ENCODE measurements at places on chromosomes 5 and 9.

GRCh38 chr9:133160742-133161546, 2.8 kb downstream of the GBGT1 start:
- peak; percentile 62 for DNase-seq

GRCh38 chr9:28967226-28967625, 1393.9 kb upstream of the C9orf72 start:
- DNase-seq = peak; percentile 48

GRCh38 chr5:1067141-1068121, 44.4 kb downstream of the SLC12A7 start:
- DNase-seq = no peak

GRCh38 chr5:104412649-104413240, 850.2 kb upstream of the NUDT12 start:
- peak; percentile 48 for DNase-seq

DNA sequence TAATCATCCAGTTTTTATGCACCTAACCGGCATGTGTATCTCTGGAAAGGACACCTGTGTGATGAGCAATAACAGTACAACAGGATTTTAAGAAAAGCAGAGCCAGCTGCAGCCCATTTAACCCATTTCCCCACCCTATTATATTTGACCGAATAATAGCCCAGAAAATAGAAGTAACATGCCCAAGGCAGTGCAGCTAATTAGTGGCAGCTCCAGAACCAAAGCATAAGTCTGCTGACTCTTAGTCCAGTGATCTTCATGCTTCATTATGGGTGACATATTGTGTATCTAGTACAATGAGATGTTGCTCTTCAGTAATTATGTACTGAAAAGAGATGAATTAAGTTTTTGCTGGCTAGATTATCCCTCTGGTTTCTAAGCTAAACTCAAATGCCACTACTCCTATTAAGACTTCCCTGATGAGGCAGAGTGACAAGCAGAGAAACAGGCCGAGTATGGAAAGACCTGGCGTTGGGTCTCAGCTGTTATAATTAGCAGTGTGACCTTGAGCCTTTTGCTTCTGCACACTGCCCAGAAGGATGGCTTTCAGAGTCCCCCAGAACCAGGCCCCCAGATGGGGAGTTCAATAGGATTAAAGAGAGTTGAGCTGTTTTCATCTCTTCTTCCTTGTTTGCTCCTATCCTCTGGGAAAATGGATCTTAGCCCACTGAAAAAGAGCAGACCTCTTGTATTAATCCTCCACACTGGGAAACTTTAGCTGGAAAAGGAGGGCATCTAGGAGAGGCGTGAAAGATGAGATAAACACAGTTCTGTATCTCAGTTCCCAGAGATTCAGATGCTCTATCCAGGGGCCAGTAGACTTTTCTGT, 10.8 kb upstream of the C1QTNF3 start:
- DNase-seq = no peak

DNA sequence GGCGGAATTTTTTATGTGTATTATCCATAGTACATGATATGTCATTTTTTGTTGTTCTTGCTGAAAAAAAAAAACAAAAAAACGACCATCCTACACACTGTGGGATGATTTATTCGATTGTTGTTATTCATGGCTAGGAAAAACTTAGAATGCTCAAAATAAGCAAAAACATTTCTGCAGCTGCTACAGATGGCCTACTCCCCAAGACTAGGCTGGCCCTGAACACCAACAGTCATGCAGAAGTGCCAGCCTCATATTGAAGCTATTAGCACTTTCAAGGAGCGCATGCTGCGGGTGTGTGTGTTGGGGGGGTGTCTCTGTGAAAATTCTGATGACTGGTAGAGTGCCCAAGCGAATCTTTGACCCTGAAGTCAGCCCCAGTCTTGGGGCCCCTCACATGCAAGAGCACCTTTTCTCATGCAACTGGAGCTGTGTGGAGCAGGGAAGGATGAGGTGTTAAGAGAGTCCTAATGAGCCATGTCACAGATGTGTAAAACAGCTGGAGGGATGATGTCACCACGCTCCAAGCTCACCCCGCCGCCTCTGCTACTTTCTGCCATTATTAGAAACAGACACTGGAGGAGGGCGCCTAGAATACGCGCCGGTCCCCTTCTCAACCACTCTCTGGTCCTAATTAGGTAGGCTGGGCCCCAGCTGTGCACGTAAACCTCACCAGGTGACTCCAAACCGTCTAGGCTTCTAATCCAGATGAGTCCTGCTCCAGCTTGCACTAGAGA, 61.0 kb upstream of the SMIM23 start:
- DNase-seq = peak; percentile 6

DNA sequence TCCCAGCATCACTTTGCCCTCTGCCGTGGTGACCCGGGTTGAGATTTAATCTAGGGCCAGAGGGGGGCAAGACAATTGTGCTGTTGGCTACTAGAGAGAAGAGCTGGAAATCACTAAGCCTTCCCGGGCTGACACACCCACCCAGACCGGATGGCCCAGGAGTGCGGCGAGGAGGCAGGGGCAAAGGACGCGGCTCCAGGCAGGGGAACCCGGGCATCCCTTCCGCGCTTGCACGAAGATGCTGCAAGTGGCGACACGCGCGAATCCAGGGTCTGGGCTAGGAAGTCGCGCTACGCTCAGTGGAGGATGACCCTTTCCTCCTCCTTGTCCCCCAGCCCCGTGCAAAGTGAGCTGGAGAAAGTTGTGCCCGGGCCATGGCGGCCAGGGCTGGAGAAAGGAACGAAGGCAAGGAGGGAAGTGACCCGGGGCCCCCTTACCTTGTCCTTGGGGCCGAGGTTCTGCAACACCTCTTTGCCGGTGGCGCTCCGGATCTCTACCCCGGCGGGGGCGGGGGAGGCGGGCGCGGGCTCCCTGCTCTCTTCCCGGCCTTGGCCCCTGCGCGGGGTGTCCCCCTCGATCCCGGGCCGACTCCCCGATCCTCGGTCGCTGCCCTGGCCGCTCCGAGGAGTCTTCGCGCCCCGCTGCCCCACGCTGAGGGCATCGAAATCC, 693 bp downstream of the DPYSL3 start:
- peak; percentile 35 for DNase-seq

- DNase-seq = no peak
Measured at GRCh38 chr9:14451949-14452348, 138.0 kb upstream of the NFIB start.

DNA sequence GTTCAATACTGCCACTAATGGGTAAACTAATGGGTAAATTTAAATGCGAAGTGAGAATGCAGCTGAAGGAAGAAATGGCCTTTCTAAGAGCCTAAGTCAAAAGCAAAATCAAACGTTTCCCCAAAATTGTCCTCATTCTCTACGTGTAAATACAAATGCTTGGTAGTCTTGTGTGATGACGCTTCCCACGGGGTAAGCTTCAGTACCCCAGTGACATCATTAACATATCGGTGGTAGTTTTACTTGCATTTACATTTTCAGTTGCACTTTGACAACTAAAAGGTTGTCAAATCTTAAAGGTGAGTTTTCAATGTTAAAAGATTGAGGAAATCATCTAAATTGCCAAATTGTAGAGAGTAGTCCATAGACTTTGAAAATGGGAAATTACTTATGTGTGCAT, 550.7 kb upstream of the CCNG1 start:
- no peak for DNase-seq

GRCh38 chr5:31901807-31902530, 263.0 kb downstream of the PDZD2 start:
- no peak for DNase-seq

- peak; percentile 54 for DNase-seq
Measured at GRCh38 chr5:133552925-133553525, 59.3 kb downstream of the FSTL4 start.

- no peak for DNase-seq
Measured at GRCh38 chr9:68744426-68744825, 39.4 kb downstream of the PIP5K1B start.

DNA sequence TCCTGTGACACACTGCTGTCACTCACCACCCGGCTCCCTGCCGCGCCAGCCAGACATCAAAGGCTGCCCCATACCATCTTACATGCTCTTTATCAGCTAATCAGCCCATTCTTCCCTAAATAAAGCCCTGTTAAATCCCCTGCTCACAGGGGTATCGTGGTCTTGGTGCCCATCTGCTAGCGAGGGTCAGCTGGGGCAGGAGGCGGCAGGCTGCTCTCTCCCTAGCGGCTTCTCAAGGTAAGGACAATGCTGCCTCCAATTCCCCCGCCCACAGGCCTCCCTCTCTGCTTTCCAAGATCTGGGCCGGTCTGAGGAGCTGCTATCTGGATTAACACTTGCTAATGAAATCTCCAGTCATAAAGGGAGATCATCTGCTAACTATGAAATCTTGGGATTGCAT, 26.8 kb downstream of the BARHL1 start:
- no peak for DNase-seq

DNA sequence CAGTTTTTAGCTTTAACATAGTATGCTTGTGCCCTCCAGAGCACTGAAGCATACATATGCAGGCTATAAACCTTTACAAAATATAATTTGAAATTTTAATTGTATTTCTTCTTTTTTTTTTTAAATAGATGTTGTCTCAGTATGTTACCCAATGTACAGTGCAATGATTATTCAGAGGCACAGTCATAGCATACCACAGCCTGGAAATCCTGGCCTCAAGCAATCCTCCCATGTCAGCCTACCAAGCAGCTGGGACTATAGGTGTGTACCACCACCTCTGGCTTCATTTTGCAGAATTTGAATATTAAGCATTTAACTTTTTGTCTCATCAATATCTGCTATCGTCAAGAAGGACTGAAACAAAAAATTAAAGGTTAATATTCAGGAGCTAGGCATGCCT, 16.9 kb upstream of the ZNF782 start:
- DNase-seq = no peak

- no peak for DNase-seq
Measured at GRCh38 chr5:88393716-88394535, 125.3 kb upstream of the TMEM161B start.

DNA sequence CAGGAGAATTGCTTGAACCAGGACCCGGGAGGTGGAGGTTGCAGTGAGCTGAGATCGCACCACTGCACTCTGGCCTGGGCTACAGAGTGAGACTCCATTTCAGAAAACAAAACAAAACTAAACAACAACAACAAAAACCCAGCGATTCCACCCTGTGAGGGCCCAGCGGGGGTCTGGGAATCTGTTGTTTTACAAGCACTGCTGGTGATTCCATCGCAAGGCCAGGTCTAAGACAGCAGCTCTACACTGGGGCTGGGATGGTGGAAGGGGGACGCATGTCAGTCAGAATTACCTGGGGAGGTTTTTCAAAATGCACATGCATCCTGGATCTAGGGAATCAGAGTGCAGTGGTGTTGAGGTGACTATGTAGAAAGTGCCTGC, 90.9 kb downstream of the ANKRD55 start:
- no peak for DNase-seq

GRCh38 chr9:116924462-116925110, 237.5 kb downstream of the TRIM32 start:
- DNase-seq = no peak

GRCh38 chr5:73297430-73297829, 124.4 kb downstream of the TMEM174 start:
- DNase-seq = no peak

- DNase-seq = peak; percentile 62
Measured at GRCh38 chr5:141517880-141518617, 29.2 kb downstream of the PCDHGC5 start.

DNA sequence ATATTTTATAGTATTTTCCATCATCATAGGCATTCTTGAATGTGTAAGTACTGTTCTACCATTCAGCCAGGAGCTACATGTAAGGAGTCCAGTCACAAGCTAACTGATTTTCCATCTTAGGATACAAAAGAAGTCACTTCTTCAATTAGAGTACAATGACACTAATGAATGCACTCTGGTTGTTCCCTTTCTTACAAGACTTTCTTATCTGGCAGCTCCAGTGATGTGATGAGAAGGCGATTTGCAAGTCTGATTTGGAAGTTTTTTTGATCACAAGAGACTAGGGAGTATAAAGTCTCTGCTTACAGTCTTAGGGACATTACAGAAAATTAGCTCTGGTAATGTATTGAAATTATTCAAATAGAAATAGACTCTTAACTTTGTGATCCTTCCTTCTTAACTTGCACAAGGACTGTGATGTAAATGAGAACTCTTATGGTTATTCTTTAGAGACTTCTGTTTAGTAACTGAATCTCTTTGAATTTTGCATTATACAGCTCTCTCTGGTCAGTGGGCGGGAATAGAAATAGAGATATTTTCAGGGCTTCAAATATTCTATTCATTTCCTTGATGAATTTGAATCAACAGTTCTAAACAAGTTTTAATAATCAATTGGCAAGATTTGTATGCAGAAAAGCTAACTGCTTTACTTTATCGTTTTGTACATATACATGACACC, 130.4 kb upstream of the CDH6 start:
- DNase-seq = no peak

DNA sequence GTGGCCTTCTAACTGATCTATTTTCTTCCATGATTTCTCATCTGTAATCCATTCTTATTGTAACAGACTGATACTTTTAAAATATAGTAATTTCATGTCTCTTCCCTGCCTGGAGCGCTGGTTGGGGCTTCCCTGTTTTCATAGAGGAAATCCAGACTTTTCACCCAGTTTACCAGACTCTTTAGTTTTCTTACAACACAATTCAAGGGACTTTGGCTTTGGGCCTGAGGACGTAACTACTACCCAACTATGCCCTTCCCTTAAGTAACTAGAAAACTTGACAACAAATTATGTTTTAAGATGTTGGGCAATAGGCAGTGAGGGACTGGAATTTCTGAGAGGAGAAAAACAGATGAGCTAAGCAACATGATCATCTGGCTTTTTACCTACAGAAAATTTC, 289.6 kb downstream of the FGF10 start:
- no peak for DNase-seq

DNA sequence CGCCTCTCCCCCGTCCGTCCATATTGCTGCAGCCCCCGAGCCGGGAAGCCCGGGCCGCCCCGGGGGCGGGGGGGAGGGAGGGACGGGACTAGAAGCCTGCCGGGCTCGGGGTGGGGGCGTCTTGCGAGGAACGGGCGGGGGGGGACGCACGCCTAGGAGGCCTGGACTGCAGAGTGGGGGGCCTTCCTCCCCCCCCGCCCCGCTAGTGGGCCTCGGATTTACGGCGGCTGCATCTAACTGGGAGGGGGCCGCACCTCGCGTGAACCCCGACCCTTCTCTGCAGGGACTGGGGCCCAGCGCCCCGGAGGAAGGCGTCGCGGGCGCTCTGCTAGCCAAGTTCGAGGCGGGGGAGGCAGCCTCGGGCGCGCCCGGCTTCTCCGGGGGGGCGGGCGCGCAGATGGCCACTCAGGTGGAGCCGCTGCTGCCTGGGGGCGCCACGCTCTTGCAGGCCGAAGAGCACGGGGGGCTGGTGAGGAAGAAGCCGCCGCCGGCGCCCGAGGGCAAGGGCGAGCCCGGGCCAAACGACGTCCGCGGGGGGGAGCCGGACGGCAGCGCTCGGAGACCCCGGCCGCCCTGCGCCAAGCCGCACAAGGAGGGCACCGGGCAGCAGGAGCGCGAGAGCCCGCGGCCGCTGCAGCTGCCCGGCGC, at the start of gene LARP1:
TSS of gene LARP1 (plus strand) at position 17 of the 648 bp plus-strand sequence. CDS start at position 398, 381 bp downstream.
- no peak for DNase-seq

DNA sequence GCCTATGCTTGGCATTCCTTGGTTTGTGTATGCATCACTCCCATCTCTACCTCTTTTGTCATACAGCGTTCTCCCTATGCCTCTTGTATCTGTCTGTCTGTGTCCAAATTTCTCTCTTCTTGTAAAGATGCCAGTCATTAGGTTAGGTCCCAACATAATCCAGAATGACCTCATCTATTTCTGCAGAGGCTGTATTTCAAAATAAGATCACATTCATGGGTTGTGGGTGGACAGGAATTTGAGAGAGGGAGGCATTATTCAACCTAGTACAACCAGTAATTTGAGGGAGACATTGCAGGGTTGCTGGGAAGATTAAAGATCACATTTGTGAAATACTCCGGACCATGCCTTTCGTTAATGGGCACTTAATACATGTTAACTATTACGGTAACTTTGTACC, 155.0 kb downstream of the MAN2A1 start:
- peak; percentile 34 for DNase-seq

Measured in fibroblast of skin of back (primary cell).